A549 treated with GW870086 at 1 μM for 4 hours (cell line): ENCODE measurements at places on chromosomes 3 and 15. TPM values are rescaled to one million over a fixed set of nuclear protein-coding genes. Genes with fewer than 3 reads are reported as not detected.

The ITIH4 gene
- 0.47 to 1.7 TPM (median 0.97 TPM) in 5 replicates for total RNA-seq

The RGMA gene
- 0.17 to 0.69 TPM (median 0.27 TPM) in 5 replicates for total RNA-seq

The INSYN1 gene
- 1.3 to 2.7 TPM (median 2.0 TPM) in 5 replicates for total RNA-seq

The DLG1 gene
- total RNA-seq, result 9.8 to 19.3 TPM (median 17.9 TPM) in 5 replicates

The CPN2 gene
- not detected in 5 replicates for total RNA-seq

The CSPG4 gene
- total RNA-seq, result 0.08 to 0.20 TPM (median 0.14 TPM) in 5 replicates

The TUSC7 gene
- not detected in 5 replicates for total RNA-seq

The CNTN4 gene
- total RNA-seq, result not detected in 5 replicates

The COLQ gene
- total RNA-seq, result 0.23 to 0.65 TPM (median 0.26 TPM) in 5 replicates

The PDCD7 gene
- total RNA-seq, result 24.5 to 27.8 TPM (median 26.2 TPM) in 5 replicates
